ENCODE measurements at places on chromosomes 16 and 17.

GRCh38 chr17:52035336-52035915, 123.1 kb downstream of the CA10 start:
- no peak for DNase-seq

DNA sequence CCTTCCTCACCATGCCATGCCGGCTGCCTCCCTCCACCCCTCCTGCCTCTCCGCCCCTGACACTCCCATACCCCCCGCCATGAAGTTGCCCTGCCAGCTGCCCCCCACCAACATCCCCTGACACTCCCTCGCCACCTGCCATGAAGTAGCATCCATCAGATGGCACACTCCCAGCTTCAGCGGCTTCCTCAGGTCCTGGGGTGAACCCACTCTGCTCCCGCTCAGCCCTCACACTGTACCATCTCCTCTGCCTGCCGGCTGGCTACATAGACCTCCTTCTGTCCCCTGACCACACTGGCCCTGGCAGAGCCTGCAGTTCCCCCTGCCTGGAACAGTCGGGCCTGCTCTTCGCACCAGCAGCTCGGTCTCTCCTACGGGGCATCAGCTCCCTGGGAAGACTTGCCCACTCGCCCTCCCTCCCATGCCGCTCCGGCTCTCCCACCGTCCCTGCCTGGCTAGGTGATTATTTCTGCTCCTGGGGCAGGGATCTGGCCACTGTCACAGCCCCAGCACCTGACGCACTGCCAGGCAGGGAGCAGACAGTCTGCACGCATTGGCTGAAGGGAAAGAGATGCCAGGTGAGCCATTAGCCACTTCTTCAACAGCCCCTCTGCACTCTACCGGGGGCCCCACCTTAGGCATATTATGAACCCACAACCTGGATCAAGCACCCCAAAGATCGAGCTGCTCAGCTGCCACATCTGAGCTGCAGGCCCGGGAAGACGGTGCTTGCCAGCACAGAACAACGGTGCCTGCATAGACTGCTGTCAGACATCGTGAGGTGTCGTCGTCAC, 9.0 kb downstream of the CANT1 start:
- DNase-seq = no peak

GRCh38 chr16:24346734-24347133, 90.6 kb downstream of the CACNG3 start:
- DNase-seq = no peak

GRCh38 chr17:36730857-36731490, 129.6 kb downstream of the MRM1 start:
- DNase-seq = peak; percentile 89

GRCh38 chr17:9872852-9873251, 32.2 kb downstream of the RCVRN start:
- no peak for DNase-seq

DNA sequence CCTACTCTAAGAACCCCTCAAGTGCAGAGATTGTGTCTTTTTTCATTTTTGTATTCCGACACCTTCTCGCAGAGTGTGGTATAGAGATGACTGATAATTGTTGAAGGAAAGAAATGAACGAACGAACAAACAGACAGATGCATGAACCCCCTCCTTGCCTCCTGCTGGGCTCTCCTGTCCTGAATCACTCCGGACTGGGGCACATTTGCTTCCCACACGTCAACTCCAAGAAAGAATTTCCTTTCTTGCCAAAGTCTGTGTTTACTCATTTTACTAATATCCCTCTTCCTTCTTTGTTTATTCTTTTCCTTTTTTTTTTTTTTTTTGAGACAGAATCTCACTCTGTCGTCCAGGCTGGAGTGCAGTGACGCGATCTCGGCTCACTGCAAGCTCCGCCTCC, 37.5 kb upstream of the BHLHA9 start:
- DNase-seq = no peak

- DNase-seq = no peak
Measured at GRCh38 chr16:50600582-50601283, 52.5 kb downstream of the NKD1 start.

GRCh38 chr17:75411328-75412067, 6.0 kb upstream of the GRB2 start:
- DNase-seq = no peak

GRCh38 chr17:63946440-63947363, 14.6 kb upstream of the CD79B start:
- peak; percentile 43 for DNase-seq

GRCh38 chr16:87484487-87485331, 8.1 kb downstream of the ZCCHC14 start:
- no peak for DNase-seq

DNA sequence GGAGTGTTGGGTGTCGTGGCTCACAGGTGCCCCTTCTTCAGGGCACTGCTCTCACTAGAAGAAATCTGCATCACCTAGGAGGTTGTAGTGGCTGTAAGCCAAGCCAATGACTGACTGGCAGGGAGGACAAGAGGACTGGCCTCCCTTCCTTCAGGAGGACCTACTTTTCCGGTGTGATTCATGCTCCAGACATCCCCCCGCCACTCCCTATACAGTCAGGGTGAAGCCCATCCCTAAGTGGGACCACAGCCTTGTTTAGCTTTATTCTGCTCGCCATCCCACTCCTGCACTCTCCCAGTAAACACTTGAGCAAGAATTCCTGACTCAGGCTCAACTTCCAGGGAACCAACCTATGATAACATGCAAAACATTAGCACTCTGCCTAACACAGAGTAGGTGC, 67.0 kb downstream of the PLCG2 start:
- peak; percentile 67 for DNase-seq

GRCh38 chr17:35729405-35729833, 2.0 kb upstream of the RASL10B start:
- DNase-seq = no peak

DNA sequence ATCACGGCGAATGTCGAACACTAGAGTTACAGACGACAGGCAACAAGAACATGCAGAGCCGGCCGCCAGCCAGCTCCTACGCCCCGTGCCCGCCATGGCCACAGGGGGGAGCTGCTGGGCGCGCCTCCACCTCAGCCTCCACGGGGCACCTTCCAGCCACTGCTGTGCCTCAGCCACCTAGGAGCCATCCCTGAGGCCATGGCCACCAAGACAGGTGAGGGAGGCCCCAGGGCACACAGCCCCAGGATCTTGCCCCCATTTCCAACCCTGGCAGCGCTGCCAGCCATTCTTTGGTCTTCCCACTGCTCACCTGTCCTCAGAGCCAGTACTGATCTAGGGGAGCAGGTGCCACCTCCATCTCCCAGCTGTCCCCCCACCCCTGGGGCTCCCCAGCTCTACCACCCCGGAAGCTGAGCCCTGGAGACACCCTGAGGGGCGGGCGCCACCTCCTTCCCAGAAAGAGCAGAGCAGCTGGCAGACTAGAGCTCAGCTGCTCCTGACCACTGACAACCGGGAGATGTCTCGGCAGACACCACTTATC, 11.8 kb downstream of the GNPTG start:
- peak; percentile 67 for DNase-seq

DNA sequence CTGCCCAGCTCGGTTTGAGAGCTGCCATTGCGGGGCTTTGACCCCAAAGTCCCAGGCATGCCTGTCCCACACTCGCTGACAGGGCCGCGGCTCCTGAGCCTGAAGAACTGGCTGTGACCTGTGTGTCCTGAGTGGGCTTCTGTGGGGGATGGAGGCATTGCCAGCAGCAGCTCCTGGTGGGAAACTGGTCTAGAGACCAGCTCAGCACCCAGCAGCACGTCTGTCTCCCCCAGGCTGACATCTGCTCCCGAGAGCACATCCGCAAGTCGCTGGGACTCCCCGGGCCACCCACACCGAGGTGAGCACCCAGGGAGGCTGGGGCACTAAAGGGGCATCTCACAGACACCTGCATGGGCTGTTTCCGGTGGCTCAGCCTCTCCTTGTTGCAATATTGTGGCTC, 13.4 kb downstream of the ENDOV start:
- no peak for DNase-seq

DNA sequence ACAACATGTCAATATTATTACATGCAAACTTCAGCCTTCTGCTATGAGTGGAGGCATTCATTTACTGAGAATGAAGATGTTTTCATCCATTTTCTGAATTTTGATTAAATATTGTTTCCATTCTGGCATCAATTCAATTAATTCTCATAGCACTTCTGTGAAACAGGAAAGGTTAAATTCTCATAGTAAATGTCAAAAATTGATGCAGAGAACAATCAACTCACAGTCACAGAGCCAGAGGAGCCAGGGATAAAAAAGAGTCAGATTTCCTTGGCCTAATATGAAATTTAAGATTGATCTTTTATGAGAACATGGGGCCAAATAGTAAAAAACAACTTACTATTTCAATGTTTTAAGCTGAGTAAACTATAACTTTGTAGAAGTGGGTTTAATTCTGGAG, 183.8 kb upstream of the AXIN2 start:
- no peak for DNase-seq

GRCh38 chr17:49361902-49362722, at the start of gene ZNF652:
Gene ZNF652, minus strand, starts transcription at chr17:49362250. Its CDS starts 44,525 bp downstream, at chr17:49317725.
- DNase-seq = peak; percentile 93

DNA sequence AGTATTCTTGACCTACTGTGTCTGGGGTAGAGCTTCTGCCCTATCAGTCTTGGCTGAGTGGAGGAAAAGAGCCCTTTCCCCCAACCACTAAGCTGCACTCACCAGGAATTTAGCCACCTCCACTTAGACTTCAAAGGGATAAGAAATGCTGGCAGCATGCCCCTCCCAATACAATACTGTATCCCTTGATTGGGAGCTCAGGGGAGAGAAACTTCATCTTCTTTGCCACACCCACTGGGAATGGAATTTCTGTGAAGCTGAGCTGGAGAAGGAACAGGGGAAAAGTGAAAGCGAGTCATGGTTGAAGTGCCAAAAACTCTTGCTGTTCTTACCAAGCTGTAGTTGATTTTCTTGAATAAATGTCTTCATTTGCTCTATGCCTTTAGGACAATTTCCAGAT, 68.8 kb downstream of the CEP112 start:
- DNase-seq = no peak

DNA sequence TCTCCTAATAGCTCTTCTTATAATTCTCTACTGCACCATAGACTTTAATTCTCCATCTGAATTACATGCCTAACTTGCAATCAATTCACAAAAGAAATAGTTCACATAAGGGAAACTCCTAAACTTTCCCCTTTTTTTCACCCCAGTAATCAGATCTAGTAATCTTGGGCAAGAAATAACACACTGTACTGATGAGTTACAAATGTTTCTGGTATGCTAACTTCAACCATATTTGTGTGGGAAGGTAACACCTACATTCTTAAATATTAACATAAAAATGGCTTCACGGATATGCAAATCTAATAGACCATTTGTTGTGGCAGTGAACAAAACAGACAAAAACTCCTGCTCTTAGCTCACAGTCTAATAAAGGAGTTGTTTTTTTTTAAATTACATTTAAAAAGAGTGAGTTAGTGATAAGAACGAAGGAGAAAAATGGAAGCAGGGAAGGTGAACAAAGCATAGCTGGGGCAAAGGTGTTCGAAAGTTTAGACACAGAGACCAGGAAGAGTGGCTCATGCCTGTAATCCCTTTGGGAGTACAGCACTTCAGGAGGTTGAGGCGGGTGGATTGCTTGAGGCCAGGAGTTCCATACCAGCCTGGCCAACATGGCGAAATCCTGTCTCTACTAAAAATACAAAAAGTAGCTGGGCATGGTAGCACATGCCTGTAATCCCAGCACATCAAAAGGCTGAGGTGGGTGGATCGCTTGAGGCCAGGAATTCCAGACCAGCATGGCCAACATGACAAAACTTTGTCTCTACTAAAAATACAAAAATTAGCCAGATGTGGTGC, 34.8 kb downstream of the CMTM3 start:
- DNase-seq = peak; percentile 61

GRCh38 chr17:2386400-2387085, 14.3 kb downstream of the MNT start:
- DNase-seq = peak; percentile 89

- DNase-seq = no peak
Measured at GRCh38 chr16:13767215-13767614, 152.7 kb upstream of the ERCC4 start.

DNA sequence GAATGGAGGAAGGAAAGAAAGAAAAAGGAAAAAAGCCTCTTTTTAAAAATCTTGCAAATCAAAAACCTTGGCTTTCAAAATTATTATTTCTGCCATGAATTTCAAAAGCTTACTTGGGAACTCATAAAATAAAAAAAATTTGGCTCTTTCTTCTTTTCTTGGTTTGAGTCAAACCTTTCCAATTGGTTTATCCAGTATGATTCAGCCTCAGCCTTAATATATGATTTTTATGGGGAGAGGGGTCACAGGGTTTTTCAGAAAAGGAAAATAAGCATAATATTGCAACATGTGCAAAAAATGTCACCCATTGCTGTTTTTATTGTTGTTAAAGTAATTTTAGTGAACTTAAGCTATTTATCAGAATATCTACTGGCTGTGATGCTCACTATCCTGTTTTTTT, 31.2 kb upstream of the HAPSTR1 start:
- no peak for DNase-seq

- no peak for DNase-seq
Measured at GRCh38 chr17:13004336-13004735, 13.5 kb downstream of the ELAC2 start.

DNA sequence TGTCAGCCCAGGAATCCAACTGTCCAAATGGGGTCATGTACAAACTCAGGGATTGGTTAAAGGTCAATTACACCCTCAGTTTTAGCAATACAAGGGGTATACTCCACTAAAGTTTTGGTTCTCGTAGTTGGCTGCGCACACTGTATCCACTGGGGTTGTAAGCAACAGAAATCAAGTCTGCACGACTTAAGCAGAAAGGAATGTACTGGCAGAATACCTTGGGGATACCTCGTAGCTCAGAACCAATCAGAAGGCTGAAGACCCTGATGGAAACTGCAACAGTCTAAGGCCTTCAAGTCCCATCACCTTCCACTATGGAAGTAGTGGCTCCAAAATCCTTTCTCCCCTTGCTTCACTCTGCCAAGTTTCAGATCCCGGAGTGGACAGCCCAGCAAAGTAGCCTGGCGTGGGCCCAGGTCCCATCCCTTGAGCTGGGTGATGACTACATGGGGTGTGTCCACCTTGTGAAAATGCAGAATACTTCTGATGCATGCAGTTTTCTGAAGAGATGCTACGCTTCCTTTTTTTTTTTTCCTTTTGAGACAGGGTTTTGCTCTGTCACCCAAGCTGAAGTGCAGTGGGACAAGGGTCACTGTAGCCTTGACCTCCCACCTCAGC, 21.1 kb upstream of the RPH3AL start:
- no peak for DNase-seq

- DNase-seq = no peak
Measured at GRCh38 chr17:66387392-66387981, 85.1 kb downstream of the PRKCA start.

DNA sequence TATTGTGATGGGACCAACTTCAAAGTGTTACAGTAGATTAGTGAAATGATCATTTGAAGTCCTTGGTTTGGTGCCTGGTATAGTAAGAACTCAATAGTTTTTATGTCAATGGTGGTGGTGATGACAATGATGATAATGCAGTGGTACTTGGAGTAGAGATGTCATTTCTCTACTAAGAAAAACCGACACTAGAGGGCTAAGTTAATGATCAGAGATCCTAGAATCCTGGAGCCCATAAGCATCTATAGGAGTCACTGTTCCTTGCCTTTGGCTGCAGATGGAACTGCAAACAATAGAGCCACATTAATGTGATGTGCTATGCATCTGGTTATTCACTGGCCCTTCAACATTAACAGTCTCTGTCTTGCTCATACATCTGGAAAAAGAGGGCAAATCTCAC, 103.8 kb downstream of the ANKFN1 start:
- no peak for DNase-seq

- no peak for DNase-seq
Measured at GRCh38 chr16:85832570-85833218, 33.2 kb downstream of the COX4I1 start.

GRCh38 chr16:28511801-28512789, 5.5 kb upstream of the IL27 start:
- no peak for DNase-seq

GRCh38 chr16:90044111-90044551, 24.9 kb upstream of the DBNDD1 start:
- peak; percentile 94 for DNase-seq

All from PC-9 (cell line).